Cortex of kidney (tissue), 1 donor: ENCODE measurements at places on chromosomes 1 and 21.

GRCh38 chr1:159602501-159602999, 14.9 kb downstream of the APCS start:
- DNase-seq: no peak

- DNase-seq: no peak
Measured at GRCh38 chr1:207412845-207413244, 41.3 kb upstream of the CR2 start.

DNA sequence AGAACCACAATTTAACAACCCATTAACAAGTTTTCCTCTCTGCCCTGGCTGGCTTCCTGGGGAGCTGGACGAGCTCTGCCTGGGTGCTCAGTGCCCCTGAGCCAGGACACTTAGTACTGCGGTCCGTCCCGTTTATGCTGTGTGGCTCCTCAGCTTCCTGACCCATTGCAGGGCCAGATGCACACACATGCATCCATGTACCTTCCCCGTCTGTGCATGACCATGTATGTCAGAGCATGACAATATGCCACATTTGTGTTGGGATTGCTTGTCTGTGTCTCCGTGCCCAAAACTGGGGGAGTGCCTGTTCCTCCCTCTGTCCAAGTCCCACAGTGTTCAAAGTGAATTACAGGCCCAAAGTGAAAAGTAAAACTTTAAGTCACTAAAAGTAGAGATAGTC, 9.7 kb upstream of the TFF3 start:
- DNase-seq: no peak

DNA sequence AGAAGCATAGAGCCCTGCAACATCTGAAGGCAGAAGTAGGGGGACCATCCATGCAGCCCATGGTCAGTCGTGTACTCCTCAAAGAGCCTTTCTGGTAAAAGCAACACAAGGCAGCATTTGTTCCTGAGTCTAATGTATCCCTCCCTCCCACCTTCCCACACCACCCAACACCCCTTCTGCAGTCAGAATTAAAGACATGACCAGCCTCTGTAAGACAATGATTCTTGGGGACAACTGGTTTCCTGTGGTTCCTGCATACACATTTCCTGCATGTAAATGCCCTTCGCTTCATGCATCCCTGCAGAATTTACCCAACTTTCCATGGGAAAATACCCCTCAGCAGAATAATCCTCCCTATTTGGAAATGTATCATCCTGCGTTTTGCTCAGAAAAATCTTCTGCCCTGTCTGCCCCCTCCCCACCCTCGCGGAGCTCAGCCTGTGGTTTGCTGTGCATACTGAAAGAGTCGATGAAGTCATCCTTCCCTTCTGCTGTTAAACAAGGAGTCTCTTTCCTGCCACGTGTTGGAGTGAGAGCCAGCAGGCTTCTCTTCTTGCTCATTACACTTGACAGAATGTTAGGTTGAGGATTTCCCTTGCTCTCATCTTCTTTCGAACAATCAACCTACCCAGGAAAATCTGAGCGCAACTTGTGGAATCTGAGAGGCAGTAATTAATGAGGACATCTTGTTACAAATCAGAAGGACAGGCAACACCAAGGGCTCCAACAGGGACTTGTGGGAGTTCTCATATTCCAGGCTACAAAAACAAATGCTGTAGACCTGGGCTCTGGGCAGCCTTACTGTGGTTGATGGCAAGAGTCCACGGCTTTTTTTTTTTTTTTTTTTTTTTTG, 4.7 kb downstream of the TNN start:
- no peak for DNase-seq

GRCh38 chr21:39097335-39097861, 85.9 kb downstream of the PSMG1 start:
- DNase-seq: no peak

- no peak for DNase-seq
Measured at GRCh38 chr1:163561580-163562295, 240.0 kb downstream of the NUF2 start.

DNA sequence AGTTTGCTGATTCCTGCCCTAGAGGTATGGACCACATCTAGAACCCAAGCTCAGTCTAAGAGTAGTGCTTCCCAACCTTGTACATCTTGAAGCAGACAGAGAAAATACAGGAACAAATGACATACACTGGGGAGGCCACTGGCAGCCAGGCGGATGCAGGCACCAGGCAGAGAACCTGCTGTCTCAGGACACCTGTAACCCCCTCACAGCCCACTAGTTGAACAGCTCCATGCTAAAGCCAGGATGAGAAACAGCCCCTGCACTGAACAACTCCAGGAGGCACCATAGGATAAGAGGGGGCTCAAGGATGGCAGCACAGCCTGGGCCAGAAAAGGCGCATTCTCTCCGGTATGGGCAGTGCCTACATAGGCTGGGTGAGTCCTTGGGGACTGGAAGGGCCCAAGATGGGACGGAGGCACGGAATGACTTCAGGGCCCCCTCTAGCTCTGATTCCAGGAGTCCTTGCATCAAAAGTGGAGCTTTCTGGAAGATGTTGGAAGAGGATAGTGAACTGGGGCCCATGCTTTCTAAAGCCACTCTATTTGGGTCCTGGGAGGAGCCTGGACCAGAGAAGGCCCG, 16.0 kb downstream of the MEF2D start:
- DNase-seq: no peak

- no peak for DNase-seq
Measured at GRCh38 chr1:240070188-240070587, 21.5 kb upstream of the FMN2 start.
